Stimulated activated CD4-positive, alpha-beta T cell treated with anti-CD3 and anti-CD28 coated beads, TNF-alpha, amount 100 ng/mL, for 24 hours (primary cell): ENCODE measurements at places on chromosomes 2 and 18.

DNA sequence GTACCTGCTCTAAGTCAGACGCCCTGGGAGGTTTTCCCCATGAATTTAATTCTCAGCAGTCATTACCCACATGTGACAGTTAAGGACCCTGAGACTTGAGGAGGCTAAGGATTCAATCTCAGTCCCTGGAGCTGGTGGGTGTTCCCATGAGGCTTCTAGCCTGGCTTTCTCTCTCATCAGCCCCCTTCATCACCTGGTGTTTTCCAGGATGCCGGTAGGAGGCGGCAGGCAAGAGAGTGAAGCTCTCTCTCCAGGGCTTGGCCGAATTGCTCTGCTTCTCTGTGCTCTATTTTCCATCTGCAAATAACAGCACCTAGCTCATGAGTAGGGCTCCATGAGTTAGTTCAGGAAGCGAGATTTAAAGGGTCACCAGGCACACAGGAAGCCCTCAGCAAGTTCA lies 241.9 kb downstream of the PTPRM start:
- no peak for DNase-seq

- no peak for DNase-seq
Measured at GRCh38 chr2:96354492-96354891, 18.9 kb downstream of the NCAPH start.

DNA sequence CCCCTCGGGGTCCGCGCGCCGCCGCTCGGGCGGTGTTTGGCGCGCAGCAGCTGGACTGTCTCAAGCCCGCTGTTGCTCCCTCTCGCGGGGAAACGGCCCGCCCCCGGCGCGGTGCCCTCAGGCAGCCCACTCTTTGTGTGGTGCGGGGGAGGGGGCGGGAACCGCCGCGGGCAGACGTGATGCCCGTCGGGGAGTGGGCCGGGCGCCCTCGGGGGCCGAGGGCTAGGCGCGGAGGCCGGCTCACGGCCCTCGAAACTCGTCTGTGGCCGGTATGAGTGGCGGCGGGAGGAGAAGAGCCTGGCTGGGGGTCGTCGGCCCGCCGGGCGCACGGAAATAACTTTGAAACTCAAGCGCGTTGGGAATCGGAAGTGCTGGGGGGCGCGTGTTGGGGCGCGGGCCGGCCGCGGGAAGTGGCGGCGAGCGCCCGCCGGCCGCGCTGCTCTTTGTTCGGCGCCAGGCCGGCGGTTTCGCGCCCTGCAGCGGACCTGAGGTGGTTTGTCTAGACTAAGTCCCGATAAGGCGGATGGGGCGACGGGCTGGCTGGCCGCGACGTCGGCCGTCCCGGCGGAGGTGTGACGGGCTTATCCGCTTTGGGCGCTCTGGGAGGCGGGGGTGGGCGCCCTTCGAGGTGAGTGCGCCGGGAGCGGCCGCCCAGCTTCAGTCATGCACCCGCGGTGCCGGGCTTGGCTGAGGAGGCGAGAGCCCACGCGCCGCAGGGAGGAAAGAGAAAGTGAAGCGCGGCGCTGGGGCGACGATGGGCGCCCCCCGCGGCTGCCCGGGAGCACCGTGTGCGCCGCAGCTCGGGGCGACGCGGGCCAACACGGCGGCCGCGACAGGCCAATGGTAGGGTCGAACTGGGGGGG lies 679 bp downstream of the PTMA start:
- DNase-seq, result no peak

DNA sequence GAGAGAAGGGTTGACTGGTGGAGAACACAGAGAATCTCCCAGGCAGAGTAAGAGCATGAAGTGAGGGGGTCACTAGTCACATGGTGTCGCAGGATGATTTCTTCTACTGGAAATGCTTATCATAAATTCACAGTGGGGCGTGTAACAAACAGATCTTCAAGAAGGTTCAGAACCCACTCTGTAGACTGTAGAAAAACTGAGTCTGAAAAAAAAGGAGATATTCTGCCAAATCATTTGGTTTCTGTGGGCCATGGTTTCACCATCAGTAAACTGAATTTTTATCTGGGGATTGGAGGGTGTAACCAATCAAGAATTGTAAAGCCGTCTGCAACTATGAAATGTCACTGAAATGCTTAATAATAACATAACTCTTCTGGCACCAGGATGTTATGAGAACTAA lies 15.0 kb downstream of the TPGS2 start:
- DNase-seq, result no peak

- DNase-seq, result no peak
Measured at GRCh38 chr2:128301501-128301966, 17.1 kb downstream of the HS6ST1 start.

- DNase-seq, result no peak
Measured at GRCh38 chr2:98461498-98462049, 16.9 kb downstream of the INPP4A start.

DNA sequence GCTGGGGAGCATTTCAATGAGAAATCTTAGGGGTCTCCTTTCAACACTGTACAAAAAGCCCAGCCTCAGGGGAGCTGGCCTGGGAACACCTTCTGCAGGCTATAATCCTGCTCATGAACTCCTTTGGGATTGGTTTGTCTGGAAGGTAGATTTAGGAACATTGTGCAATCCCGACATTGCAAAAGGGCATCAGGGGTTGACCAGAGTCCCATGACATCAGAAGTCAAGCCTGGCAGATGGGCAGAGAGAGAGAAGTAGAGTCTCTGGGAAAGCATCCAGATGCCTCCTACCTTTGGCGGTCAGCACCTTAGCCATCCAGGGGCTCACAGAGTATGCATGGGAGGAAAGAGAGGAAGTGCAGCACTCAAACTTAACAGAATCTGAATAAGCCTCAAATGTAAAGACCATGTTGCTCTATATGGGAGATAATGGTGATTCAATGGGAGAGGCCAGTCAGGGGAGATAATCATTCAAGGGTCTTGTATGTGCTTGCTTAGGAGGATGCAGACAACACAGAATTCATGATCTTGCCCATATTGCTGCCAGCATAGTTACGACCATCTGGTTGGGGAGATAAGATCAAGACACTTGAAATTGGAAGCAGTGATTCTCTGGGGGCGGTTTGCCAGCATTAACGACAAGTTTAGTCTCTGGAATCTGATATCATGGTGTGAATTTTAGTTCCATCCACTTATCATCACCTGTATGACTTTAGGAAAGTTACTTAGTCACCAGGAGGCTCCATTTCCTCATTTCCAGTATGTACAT lies 58.3 kb upstream of the UPP2 start:
- DNase-seq, result no peak

DNA sequence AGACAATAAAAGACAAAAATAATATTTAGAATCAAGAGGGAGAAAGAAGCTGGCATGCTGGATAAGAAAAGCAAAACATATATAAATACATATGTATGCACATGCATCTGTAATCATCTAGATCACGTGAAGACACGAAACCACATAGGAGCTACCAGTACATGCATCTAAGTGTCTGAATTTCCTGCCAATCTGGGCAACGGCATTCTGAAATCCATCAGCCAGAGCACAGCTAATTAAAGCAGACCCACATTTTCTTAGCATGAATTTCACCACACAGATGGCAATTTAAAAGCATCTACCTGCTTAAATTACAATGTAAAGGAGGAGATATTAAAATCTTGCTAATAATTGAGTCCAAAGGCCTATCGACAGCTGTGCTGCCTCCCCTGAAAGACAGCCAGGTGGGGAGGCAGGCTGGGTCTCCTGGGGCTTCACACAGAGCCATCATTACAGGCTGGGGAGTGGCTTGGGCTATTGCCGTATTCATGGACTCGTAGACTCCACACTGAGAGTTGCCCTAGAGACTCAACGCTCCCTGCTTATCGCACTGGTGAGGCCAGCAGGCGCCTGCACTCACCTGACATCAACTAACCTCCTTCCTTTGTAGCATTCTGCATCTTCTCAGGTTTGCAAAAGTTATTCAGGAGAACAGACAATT lies 272.5 kb upstream of the PXDN start:
- DNase-seq, result no peak

GRCh38 chr2:71333619-71334018 lies 2.0 kb downstream of the ZNF638 start:
- no peak for DNase-seq

GRCh38 chr2:85173909-85174308 lies 40.7 kb downstream of the TCF7L1 start:
- no peak for DNase-seq

- no peak for DNase-seq
Measured at GRCh38 chr2:173214213-173214612, 138.6 kb downstream of the MAP3K20 start.

DNA sequence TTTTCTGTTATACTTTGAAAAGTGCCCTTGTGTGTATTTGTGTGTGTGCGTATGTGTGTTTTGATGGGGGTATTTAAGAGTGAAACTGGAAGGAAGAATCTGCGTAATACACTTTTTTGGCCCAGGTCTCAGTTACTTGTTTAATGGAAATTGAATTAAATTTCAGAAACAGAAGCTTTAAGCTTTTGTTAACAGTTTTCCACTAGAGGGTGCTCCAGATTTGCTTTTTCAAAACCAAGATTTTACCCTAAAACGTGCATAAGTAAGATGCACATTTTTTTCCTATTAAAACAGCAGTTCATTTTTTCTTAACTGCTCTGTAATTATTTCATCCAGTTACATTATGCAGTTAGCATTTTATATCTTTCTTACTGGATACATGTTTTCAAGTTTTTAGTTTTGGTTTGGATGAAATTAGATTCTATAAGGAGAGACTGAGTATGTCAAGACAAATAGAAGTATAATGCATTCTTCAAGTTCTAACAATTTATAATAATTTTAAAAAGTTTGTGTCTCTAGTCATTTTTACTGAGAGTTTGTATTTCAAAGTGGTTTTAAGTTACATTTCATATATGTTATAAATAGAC lies 97.2 kb downstream of the PIK3C3 start:
- no peak for DNase-seq

GRCh38 chr2:98478088-98478551 lies 33.5 kb downstream of the INPP4A start:
- DNase-seq, result no peak

DNA sequence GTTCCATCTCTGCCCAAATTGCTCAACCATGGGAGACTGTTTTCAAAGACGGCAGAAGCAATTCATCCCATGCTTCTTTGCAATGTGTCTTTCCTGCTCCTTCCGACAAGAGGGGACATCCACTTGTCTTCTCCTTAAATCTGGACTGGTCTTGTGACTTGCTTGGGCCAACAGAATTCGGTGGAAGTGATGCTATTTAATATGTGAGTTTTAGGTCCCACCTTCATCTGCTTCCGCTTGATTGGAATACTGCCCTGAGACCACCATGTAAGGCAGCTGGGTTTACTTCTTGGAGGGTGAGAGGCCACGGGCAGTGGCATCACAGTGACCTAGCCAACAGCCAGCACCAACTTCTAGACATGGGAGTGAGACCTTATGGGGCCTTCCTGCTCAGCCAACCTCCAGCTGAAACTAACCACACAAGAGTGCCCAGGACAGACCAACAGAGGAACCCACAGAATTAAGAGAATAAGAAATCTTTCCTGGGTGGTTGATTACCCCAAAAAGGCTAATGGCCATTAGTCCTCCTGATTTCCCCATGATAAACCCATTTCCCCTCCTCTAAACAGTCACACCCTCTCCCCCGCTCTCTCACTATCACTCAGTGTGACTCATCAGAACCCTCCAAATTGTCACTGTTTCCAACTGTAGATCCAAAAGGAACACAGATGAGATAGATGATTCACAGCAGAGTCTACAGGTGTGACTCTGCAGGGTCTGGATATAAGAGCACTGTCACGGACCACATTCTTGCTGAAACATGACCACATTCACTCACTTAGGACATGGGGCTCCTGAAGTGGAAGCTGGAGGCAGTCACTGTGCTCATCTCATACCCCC lies 16.2 kb upstream of the RHOB start:
- no peak for DNase-seq
